Activated T-cell treated with anti-CD3 and anti-CD28 coated beads, Interleukin-2, amount 50 U/mL, for 1 hour (primary cell): ENCODE measurements at places on chromosomes 2 and 18.

GRCh38 chr18:8610459-8610851 lies 1.2 kb downstream of the RAB12 start:
- peak; percentile 28 for DNase-seq

GRCh38 chr2:17918789-17919188 lies 40.3 kb downstream of the KCNS3 start:
- no peak for DNase-seq

- DNase-seq: no peak
These were observed 56.4 kb downstream of the NAB1 start for GRCh38 chr2:190705280-190705679.

DNA sequence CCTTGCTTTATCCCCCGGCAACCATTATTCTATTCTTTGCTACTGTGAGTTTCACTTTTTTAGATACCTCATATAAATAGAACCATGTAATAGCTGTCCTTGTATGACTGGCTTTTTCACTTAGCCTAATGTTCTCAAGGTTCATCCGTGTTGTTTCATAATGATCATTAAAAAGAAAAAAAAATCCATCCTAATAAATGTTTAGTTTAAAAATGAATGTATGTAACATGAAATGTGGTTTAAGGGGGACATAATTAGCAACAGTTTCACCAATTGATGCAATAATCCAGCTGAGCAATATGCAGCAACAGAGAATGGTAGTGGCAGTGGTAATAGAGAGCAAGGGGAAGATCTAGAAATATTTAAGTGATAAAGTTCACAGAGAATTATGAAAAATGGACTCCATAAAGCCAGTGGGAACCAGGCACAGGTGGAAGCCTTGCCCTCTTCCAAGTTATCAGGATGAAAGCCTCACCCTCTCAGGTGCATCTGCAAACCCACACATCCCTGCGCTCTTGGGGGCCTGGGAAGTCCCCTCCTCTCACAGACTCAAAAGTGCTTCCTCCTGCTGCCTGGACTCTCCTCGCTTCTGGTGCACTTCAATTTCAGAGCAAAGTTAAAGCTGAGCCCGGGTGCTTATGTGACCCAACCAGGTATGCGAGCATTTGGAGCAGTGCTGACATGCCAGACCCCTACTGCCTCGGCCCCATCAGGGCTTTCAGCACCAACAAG lies 1403.3 kb upstream of the SLC39A10 start:
- DNase-seq: no peak

DNA sequence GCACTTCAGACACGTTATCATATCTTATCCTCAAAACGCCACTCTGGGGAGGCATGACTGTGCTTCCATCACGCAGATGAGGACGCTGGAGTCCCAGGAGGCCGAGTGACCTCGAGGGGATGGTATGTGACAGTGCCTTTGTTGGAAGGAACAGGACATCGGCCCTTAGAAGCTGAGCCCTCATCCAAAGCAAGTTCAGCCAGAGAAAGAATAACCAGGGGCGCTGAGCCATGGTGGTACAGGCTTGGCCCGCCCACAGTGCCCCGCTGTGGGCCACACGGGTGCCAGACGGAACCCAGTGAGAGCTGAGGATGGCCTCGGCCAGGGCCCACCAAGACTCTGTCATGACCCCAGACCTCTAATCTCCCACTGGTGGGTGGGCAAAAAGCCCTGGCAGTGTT lies 31.3 kb downstream of the HS1BP3 start:
- no peak for DNase-seq

GRCh38 chr2:187230088-187230487 lies 218.0 kb downstream of the CALCRL start:
- DNase-seq: no peak

GRCh38 chr2:18346344-18346743 lies 214.1 kb downstream of the RDH14 start:
- no peak for DNase-seq

GRCh38 chr18:63317982-63318888 lies 1.3 kb downstream of the BCL2 start:
- DNase-seq: peak; percentile 83
